ENCODE measurements at places on chromosomes 13 and 19. TPM values are rescaled to one million over a fixed set of nuclear protein-coding genes. Genes with fewer than 3 reads are reported as not detected.
A peak's percentile ranks its signal among the peaks of the same experiment; 100 is the strongest.

- H3K4me3 ChIP-seq: no peak overlapping the region
- H3K36me3 ChIP-seq: no peaks in the 10 kb centered on the region
- no peak overlapping the region for H3K27ac ChIP-seq
Observed at GRCh38 chr13:103284466-103284865, 218.2 kb upstream of the SLC10A2 start.

DNA sequence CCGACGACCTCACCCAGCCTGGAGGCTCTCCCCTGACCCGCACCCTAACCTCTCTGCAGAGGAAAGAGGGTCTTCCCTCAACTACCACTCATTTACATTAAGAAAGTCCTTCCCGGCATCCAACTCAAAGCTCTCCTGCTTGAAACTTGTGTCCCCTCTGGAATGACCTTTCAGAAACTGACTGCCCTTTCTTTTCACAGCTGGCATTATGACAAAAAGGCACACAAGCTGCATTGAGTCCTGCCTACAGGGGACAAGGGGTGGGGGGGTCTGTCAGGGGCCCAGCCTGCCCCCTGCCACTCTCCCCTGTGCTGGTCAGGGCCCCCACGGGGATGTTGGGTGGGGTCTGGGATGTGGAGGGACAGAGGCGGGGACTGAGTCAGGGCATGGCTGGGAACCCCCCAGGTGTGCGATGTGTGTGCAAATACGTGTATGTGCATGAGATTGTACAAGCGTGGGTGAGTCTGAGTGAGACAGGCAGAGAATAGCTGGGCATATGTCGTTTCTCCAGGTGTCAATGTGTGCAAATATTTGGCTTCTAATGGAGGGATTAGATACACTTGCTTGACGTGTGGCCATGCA is 2.0 kb downstream of the COL5A3 start:
- peaks cover 78% of the 10 kb centered on the region for H3K27me3 ChIP-seq
- peak overlapping the region; percentile 72 for H3K27ac ChIP-seq
- no peak for DNase-seq

- peaks cover 8% of the 10 kb centered on the region for H3K36me3 ChIP-seq
- H3K4me3 ChIP-seq: no peak overlapping the region
- H3K4me1 ChIP-seq: no peaks in the 10 kb centered on the region
- H3K27me3 ChIP-seq: no peaks in the 10 kb centered on the region
Observed at GRCh38 chr19:18261474-18261873, 12.8 kb downstream of the IQCN start.

DNA sequence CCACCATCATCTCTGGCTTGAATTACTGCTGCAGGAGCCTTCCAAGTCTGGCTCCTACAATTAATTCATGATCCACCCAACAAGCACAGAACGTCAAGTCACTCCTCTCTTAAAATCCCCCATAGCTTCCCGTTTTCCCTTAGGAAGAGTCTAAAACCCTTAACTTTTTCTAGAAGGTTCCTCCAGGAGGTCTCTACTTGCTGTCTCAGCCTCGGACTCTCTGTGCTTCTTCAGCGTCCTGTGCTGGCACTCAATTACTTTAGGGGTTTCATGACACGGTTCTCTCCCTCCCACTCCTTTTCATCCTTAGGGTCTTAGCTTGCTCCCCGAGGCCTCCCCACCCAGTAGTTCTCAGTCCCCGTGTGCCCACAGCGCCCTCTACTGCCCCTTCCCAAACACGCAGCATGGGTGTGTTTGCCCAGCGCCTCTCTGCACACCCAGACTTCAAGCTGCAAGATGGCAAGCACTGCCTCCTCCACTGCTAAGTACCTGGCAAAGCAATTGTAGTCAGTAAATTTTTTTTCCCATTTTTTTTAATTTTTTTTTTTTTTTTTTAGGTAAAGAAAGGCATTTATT is 25.8 kb upstream of the MAP3K10 start:
- peaks cover 6% of the 10 kb centered on the region for H3K27me3 ChIP-seq
- H3K4me1 ChIP-seq: no peaks in the 10 kb centered on the region
- peak; percentile 31 for DNase-seq
- no peaks in the 10 kb centered on the region for H3K36me3 ChIP-seq
- no peak overlapping the region for H3K27ac ChIP-seq
- H3K4me3 ChIP-seq: no peak overlapping the region

The FBN3 gene
- total RNA-seq: 122 TPM

The ZNF677 gene
- total RNA-seq: 57.5 TPM

The ZNF71 gene
- total RNA-seq: 16.9 TPM

Measured in progenitor cell of endocrine pancreas (in vitro differentiated cells).